Posterior cingulate gyrus (tissue), 11 donors: ENCODE measurements at places on chromosomes 5 and 9.

DNA sequence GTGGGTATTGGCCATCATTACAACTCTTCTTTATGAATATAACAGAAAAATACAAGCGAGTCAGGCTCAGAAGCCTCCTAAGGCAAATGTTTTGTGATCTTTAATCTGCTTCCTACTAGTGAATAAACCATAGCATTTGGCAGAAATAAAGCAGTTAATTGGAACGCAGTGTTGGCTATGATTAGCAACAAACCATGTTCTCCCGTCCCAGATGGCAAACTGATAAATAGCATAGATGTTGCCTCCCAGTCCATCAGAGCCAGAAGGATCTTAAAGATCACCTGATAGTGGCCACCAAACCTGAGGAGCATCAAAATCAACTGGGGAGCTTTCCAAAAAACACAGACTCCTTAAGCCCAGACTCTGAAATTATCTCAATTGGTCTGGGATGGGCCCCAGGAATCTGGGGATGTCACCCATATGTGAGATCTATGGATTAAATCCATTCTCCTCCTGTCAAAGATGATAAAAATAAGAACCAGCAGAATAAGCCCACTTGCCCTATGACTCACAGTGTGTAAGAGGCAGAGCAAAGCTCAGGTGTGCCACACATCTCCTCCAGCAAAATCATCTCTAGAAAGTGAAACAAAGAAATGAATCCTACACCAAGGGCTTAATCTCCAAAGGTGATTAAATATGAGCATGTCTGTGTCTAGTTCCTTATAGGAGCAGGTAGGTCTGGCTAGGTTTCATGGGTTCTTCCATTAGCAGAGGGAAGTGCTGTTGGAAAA lies 50.3 kb downstream of the APBA1 start:
- no peak for DNase-seq

DNA sequence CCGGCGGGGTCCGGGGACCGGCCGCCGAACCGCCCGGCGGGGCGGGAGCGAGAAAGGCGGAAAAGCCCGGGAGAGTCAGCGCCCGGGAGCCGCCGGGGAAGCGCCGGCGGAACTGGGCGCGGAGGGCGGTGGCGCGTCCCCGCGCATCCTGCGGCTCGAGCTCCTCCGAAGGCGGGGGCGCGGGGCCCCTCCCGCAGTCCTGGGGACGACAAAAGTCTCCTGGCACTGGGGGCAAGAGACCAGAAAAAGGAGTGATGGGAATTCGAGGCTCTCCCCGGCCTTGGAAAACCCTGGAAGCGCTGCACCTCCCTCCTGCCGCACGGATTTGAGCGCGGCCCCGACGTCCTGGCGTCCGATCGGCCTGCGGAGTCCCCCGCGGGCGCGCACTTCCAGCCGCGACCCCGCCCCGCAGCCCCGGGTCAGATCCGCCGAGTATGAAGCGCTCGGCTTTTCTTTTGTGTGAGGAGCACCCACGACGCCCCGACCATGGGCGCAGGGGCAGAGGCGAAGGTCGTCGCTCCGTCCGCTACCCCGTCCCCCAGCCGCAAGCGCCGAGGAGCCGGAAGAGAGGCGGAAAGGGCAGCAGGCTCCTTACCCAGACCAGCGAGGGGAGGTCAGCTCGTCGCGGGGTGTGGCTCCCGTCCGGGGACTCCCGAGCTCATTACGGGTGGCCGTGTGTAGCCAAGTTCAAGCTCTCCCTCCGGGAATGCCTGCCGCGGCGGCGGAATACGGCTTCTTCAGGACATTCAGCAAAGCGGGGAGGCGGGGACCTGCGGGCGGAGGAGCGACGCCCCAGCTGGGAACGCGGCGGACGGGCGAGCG lies at the start of gene EPB41L4A:
Gene EPB41L4A (minus strand): TSS at position 114 of the 822 bp plus-strand sequence. CDS start 238 bp downstream, outside the sequence.
- DNase-seq, result peak; percentile 33

DNA sequence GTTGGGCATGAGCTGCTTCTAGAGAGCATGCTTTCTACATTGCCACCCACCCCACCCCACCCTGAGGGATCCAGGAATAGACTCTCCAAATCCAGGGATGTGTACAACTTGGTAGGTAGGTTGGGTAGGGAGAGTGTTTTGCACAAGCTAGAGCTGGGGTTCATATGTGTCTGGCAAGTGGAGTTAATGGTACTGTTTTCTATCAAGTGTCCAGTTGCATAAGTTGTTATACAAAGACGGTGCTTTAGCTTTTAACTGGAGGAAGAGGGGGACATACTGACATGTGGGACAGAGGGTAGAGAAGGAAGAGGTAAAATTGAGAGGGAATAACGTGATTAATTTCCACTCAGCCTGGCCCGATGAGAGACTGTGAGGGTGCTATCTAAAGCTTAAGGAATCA lies 51.0 kb upstream of the TNC start:
- no peak for DNase-seq

DNA sequence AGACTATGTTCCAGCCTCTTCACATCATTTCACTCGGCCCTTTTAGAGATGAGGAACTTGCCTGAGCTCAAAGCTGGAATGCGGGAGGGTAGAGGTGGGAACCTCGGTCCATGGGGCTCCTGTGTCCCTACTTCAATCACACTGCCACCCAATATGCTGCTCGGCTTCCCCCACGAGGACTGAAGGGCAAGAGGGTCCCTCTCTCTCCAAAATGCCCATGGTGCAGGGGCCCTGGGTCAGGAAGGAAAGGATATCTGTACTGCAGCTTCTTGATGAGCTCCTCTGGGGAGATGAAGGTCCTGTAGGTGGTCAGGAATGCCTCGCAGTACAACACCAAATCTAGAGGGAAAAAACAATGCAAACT lies 46.5 kb downstream of the PRRT1B start:
- DNase-seq, result no peak

GRCh38 chr9:13190040-13190439 lies 89.5 kb downstream of the MPDZ start:
- DNase-seq, result no peak

DNA sequence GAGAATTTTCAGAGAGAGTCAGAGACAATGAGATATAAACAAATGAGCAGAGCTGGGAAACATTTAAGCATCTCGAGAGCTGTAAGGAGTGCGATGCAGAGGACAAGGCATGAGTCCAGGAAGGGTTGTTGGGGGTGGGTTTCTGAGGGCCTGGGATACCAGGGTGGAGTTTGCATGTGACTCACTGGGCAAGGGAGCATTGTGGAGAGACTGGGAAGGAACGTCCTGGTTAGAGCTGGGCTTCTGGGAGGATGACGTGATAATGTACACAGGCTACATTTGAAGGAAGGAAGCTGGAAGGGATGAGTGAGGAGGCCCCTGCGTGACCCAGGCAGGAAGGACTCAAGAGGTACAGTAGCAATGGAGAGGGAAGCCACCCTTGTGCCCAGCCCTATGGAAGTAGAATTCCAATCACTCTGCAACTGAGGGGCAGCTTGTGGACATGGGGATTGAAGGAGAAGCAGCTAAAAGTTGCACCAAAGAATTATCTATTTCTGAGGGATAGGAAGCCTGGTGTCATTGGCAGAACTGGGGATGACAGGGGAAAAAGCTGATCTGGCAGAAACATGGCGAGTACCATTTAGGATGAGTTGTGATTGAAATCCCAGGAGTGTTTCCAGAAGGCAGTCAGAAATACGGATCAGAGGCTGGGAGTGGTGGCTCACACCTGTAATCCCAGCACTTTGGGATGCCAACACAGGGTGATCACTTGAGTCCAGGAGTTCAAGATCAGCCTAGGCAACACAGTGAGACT lies 59.3 kb upstream of the AFAP1L1 start:
- no peak for DNase-seq

GRCh38 chr5:82298668-82299067 lies 20.5 kb upstream of the RPS23 start:
- no peak for DNase-seq

DNA sequence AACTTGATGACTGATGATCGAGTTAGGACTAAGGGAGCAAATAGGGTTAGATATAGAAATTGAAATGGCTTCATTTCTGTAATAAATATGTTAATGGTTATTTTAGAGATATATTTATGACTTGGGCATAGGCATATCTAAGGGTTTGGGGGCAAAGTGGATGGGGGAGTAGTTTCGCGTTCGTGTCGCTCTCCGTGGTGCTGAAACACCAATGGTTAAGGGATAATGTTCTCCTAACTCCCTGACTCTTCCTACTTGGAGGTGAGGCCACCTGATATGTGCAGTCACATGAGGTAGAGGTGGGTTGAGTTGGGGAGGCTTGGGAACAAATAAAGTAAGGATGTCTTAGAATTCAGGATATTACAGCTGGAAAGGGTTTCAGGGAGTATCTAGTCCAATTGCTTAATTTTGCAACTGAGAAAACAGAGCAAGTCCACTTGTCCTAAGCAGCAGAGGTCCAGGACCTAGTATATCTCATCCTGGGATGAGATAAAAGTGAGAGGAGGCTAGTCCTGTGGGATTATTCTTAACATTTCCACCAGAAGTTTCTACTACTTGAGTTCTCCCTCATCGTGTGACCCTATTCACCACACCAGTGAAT lies 44.0 kb upstream of the MAP1B start:
- no peak for DNase-seq

- DNase-seq, result no peak
These were observed 265.0 kb downstream of the MARCHF11 start for GRCh38 chr5:15914638-15915037.

GRCh38 chr9:26264709-26265601 lies 586.7 kb upstream of the TUSC1 start:
- DNase-seq, result no peak

- DNase-seq, result no peak
These were observed 151.7 kb upstream of the MOCS2 start for GRCh38 chr5:53261245-53261644.

DNA sequence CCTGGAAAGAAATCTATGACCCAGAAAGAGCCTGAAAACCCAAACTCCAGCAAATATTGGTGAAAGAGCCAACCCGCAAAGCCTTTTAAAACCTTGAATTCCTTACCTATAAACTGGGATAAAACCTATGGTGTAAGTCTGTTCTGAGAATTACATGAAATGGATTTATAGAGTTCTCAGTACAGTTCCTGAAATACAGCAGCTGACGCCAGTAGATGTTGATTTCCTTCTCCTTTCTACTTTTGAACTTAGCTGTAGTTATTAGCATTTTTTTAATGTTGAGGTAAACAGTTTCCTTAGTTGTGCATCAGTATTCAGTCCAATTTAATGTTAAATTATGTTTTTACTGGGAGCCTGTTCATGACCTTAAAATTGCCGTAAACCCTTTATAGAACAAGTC lies 3.7 kb downstream of the SPIN1 start:
- no peak for DNase-seq

DNA sequence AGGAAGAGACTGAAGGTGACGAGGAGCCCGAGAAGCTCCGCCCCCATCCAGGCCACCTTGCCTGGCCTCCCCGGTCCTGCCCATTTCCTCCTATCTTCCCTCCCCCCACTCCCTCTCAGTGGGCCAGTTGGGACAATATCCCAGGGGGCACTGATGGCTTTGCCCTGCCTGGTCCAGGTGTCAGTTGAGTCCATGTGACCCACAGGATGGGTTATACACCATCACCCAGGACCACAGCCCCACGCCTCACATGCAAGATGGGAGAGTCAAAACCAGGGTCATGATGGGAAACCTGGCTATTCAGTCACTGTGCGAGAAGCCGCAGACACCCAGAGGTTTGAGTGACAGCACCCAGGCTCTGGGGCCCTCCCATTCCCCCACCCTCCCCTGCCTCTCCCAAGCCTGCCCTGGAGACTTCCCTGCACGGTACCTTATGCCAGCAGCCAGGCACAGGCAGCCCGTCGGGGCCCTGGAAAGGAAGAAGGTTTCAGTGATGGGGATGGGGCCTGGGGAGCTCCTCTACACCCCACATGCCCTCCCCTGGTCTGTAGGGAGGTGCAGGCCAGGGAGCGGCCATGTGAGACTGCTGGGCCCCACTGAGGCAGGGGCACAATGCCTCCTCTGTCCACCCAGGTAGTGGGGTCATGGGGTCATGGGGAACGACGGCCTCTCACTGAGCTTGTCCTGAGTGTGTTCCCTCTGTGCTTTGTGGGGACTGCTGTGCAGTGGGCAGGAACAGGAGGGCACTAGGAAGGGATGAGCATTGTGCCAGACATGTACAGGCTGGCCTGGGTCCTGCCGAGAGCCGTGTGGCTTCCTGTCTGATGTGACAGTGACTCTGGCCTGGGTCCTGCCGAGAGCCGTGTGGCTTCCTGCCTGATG lies 6.3 kb upstream of the PHYKPL start:
- DNase-seq, result no peak

GRCh38 chr9:135169709-135170226 lies 82.3 kb downstream of the OLFM1 start:
- DNase-seq, result no peak

DNA sequence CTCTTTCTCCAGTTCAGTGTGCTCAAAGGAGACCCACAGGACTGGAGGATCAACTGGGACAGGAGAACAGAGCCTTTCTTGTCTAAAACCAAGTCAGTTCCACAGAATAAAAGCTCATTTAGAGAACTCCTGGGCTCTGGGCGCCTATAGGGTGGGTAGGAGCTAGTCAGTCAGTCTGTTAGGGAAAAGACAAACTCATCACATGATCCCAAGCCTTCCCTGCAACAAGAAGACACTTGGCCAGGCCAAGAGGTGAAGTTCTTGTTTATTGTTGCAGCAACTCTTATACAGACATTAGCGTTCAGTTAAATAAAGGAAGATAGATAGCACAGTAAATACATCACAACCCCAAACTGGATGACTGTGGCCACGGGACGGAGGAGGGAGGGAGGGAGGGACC lies 102.3 kb downstream of the ENTREP1 start:
- DNase-seq, result no peak

- no peak for DNase-seq
These were observed 34.2 kb downstream of the MEGF10 start for GRCh38 chr5:127324756-127325155.

DNA sequence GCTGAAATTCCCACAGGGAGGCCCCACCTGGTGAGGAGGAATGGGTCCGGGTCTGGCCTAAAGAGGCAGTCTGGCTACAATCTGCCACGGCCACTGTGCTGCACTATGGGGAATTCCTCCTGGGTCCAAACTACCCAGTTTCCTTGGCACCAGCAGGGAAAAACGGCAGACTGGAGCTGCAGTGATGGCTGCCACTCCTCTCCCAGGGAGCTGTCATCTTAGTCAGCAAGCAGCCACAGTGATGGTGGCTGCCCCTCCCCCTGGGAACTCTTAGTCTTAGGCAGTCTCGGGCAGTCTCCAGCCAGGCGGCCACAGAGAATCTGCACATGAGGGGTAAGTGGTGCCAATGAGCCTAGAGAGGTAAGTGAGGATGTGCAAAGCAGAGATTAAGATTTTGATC lies 205.8 kb downstream of the TMEM38B start:
- no peak for DNase-seq

DNA sequence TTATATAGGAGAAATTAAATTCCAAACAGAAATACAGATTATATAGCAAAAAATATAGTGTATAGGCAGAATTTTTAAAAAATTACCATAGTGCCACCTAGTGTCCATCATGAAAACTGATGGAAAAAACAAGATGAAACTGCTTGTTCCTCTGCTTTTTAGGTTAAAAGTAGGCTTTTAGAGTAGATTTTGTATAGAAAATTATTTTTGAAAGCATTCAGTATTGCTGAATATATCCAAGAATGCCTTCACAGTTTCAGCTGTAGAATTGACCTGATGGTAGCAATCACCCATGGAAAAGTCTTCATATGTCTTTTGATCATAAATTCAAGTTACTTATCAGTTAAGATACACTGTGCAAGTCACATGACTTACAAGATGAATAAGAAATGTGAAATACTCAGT lies 19.7 kb downstream of the RIOK2 start:
- no peak for DNase-seq

- DNase-seq, result no peak
These were observed 231.5 kb downstream of the SH3GL2 start for GRCh38 chr9:17810317-17810716.

- no peak for DNase-seq
These were observed 42.4 kb downstream of the FYB1 start for GRCh38 chr5:39176759-39177630.
